ENCODE measurements at places on chromosomes 6 and 20. TPM values are rescaled to one million over a fixed set of nuclear protein-coding genes. Genes with fewer than 3 reads are reported as not detected.
A peak's percentile ranks its signal among the peaks of the same experiment; 100 is the strongest.

- H3K4me3 ChIP-seq: no peak overlapping the region
- no peak for DNase-seq
- H3K27ac ChIP-seq: no peak overlapping the region
- no peaks in the 10 kb centered on the region for H3K4me1 ChIP-seq
- H3K27me3 ChIP-seq: peaks cover 12% of the 10 kb centered on the region
Measured at GRCh38 chr6:170025935-170026750, 264.7 kb downstream of the DLL1 start.

DNA sequence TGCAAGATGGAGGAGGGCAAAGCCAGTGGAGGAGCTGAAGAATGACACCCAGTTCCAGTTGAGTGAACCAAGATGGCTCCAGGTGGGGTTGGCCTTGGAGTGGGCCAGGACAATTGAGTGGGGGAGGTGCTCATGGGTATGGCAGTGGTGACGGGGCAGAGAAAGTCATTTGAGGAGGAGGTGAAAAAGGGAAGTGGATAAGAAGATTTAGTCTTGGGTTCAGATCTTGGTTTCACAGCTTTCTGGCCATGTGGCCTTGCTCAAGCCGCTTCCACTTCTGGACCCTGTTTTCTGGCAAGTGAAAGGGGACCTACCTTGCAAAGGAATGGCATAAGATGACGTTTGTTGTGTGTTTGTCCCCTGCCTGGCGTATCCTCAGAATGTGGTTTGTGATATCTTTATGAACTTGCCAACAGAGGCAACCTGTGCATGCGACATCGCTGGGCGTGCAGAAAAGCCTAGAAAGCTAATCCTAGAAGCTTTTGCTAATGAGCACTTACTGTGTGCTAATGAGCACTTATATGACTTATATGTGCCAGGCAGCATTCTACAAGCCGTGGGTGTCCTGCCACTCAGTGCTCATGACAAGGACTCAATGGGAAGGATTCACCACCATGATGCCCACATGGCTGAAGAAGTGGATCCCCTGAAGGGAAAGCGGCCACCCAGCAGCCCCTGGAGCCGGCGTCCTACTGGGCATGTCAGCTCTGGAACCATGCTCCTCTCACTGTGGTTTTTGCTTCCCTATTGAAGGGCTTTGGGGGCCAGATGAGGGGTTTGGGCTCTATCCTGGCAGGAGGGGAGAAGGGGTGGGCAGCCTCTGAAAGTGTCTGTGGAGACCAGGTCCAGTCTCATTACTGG, 23.6 kb upstream of the STX16 start:
- H3K27ac ChIP-seq: no peak overlapping the region
- no peaks in the 10 kb centered on the region for H3K36me3 ChIP-seq
- H3K4me3 ChIP-seq: no peak overlapping the region
- H3K4me1 ChIP-seq: peaks cover 2% of the 10 kb centered on the region
- H3K27me3 ChIP-seq: no peaks in the 10 kb centered on the region

GRCh38 chr6:161748535-161749416, 474.9 kb upstream of the AGPAT4 start:
- no peaks in the 10 kb centered on the region for H3K36me3 ChIP-seq
- no peaks in the 10 kb centered on the region for H3K4me1 ChIP-seq
- H3K4me3 ChIP-seq: no peak overlapping the region
- H3K27ac ChIP-seq: no peak overlapping the region
- no peaks in the 10 kb centered on the region for H3K27me3 ChIP-seq
- DNase-seq: no peak

HLA-DOB gene
- 101 TPM for total RNA-seq

HCK gene
- 183 TPM for total RNA-seq

EPPIN gene
- total RNA-seq: not detected

MACROD2 gene
- 55.1 TPM for total RNA-seq

NRSN1 gene
- total RNA-seq: not detected

SESN1 gene
- 6.5 TPM for total RNA-seq

- H3K4me3 ChIP-seq: no peak overlapping the region
- no peaks in the 10 kb centered on the region for H3K36me3 ChIP-seq
- no peak overlapping the region for H3K27ac ChIP-seq
- no peaks in the 10 kb centered on the region for H3K4me1 ChIP-seq
- H3K27me3 ChIP-seq: peaks cover 1% of the 10 kb centered on the region
Measured at GRCh38 chr6:4301871-4302270, 166.5 kb upstream of the ECI2 start.

PLG gene
- total RNA-seq: 0.31 TPM

GRCh38 chr20:645318-646106, 7.5 kb downstream of the SRXN1 start:
- no peak overlapping the region for H3K4me3 ChIP-seq
- peaks cover 10% of the 10 kb centered on the region for H3K4me1 ChIP-seq
- no peak overlapping the region for H3K27ac ChIP-seq
- peaks cover 19% of the 10 kb centered on the region for H3K27me3 ChIP-seq
- H3K36me3 ChIP-seq: peaks cover 14% of the 10 kb centered on the region

- no peak for DNase-seq
- H3K4me1 ChIP-seq: peaks cover 3% of the 10 kb centered on the region
- H3K27me3 ChIP-seq: peaks cover 2% of the 10 kb centered on the region
- H3K4me3 ChIP-seq: no peak overlapping the region
Measured at GRCh38 chr6:17583811-17584210, 16.3 kb upstream of the FAM8A1 start.

DNA sequence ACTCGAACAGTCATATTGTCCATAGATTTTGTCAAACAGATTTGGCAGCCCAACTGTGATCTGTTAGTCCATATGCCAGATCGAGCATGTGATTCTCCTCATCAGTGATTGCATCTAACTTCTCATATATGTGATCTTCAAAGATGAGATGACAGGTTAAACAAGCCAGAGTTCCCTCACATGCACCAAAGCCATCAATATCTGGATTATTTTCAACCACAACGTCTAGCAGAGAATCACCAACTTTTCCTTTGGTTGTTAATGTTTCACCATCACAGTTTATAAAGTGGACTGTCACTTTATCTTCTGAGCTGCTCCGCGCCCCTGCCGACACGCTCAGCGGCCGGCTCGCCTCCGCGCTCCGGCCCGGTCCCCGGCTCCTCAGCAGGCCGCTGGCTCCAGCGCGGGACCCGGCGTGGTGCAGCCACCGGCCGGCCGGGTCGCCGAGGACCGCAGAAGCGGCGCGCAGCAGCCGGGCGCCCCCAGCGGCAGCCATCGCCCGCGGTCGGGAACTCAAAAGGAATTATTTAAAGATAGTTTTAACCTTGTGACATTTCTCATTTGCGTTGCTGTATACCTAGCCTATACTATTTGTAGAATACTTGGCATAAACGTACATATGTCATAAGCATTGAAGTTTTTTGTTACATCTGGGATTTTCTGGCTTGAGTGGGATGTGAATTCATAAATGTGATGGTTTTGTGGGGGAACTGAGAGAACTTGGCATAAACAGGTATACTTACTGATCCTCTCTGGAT, 40.1 kb upstream of the DYNLRB1 start:
- no peaks in the 10 kb centered on the region for H3K27me3 ChIP-seq
- DNase-seq: peak; percentile 45
- H3K36me3 ChIP-seq: peaks cover 63% of the 10 kb centered on the region
- H3K4me3 ChIP-seq: no peak overlapping the region
- H3K4me1 ChIP-seq: peaks cover 13% of the 10 kb centered on the region

- no peaks in the 10 kb centered on the region for H3K4me1 ChIP-seq
- no peaks in the 10 kb centered on the region for H3K27me3 ChIP-seq
- peak overlapping the region; percentile 7 for H3K27ac ChIP-seq
- H3K36me3 ChIP-seq: peaks cover 96% of the 10 kb centered on the region
- H3K4me3 ChIP-seq: no peak overlapping the region
Measured at GRCh38 chr20:62891111-62891510, 29.5 kb upstream of the TCFL5 start.

SCRT2 gene
- not detected for total RNA-seq

DNA sequence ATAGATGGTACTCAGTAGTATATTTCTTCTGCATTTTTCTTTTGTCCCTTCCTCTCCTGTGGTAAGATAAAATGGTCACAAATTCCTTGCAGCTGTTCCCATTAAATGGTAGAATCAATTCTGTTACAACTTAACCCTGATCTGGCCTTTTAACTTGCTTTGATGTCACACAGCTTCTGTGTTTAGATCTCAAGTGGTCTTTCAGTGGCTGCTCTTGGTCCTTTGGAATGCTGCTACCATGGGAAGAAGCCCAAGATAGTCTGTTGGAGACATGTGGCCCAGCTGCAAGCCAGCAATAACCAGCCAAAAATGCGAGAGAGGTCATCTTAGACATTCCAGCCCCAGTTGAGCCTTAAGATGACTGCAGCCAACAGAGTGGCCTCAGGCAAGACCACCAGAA, 429.7 kb downstream of the KIF16B start:
- peaks cover 14% of the 10 kb centered on the region for H3K4me1 ChIP-seq
- no peak overlapping the region for H3K27ac ChIP-seq
- DNase-seq: no peak
- no peaks in the 10 kb centered on the region for H3K36me3 ChIP-seq
- no peak overlapping the region for H3K4me3 ChIP-seq
- H3K27me3 ChIP-seq: no peaks in the 10 kb centered on the region

TBC1D20 gene
- total RNA-seq: 24.1 TPM

C6orf58 gene
- not detected for total RNA-seq

GRCh38 chr6:35678021-35678654, 10.6 kb downstream of the FKBP5 start:
- no peak overlapping the region for H3K27ac ChIP-seq
- H3K27me3 ChIP-seq: no peaks in the 10 kb centered on the region
- DNase-seq: no peak
- no peak overlapping the region for H3K4me3 ChIP-seq

- H3K4me1 ChIP-seq: peaks cover 29% of the 10 kb centered on the region
- H3K27ac ChIP-seq: no peak overlapping the region
- no peaks in the 10 kb centered on the region for H3K36me3 ChIP-seq
- H3K27me3 ChIP-seq: peaks cover 2% of the 10 kb centered on the region
Measured at GRCh38 chr6:4362326-4362725, 227.0 kb upstream of the ECI2 start.

- no peaks in the 10 kb centered on the region for H3K4me1 ChIP-seq
- DNase-seq: no peak
- no peak overlapping the region for H3K4me3 ChIP-seq
- H3K27me3 ChIP-seq: no peaks in the 10 kb centered on the region
- H3K27ac ChIP-seq: no peak overlapping the region
- no peaks in the 10 kb centered on the region for H3K36me3 ChIP-seq
Measured at GRCh38 chr6:122042960-122043735, 356.3 kb upstream of the HSF2 start.

DNA sequence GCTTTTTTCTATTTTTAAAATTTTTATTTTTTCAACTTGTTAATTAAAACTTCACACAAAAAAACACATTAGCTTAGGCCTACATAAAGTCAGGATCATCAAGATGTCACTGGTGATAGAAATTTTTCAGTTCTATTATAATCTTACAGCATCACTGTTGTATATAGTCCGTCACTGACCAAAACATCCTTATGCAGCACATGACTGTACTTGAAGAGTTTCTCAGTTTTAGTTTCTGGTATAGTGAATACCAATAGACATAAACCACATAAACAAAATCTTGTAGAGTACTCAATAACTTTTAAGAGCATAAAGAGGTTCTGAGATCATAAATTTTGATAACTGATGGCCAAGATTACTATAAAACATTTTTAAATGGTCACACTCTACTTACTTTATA, 71.8 kb downstream of the ASCC3 start:
- no peak for DNase-seq
- H3K4me3 ChIP-seq: no peak overlapping the region
- no peak overlapping the region for H3K27ac ChIP-seq
- peaks cover 13% of the 10 kb centered on the region for H3K4me1 ChIP-seq
- H3K27me3 ChIP-seq: no peaks in the 10 kb centered on the region

DNA sequence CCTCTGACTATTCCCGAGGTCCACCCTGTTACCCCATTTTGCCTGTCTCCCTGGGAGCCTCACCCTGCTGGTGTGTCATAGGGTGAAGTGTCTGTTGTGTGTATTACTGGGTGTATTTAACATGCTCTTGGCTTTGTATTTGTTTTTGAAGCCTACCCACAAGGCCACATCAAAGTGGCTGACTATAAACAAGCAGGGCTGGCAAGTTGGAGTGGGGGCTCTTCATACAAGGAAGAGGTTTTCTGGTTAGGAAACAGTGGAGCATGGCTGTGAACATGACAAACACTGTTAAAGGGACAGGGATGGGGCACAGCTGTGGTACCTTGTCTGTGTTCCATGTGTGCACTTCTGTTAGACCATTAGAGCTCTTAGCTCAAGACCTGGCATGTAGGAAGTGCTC, 26.3 kb downstream of the HECA start:
- H3K27ac ChIP-seq: peak overlapping the region; percentile 94
- no peak for DNase-seq
- H3K27me3 ChIP-seq: no peaks in the 10 kb centered on the region
- H3K36me3 ChIP-seq: peaks cover 33% of the 10 kb centered on the region

DNA sequence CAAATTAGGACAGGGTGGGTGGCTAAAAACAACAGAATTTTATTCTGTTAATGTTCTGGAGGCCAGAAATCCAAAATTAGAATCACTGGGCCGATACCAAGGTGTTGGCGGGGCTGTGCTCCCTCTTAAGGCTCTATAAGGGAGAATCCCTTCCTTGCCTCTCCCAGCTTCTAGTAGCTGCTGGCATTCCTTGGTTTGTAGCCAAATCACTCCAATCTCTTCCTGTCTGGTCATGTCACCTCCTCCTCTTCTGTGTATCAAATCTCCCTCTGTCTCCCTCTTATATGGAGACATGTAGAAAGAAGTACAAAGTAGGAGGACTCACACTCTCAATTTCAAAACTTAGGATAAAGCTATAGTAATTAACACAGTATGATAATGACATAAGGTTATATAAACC, 102.9 kb upstream of the SIRPA start:
- DNase-seq: no peak
- no peaks in the 10 kb centered on the region for H3K36me3 ChIP-seq
- H3K27me3 ChIP-seq: peaks cover 18% of the 10 kb centered on the region
- no peaks in the 10 kb centered on the region for H3K4me1 ChIP-seq
- no peak overlapping the region for H3K27ac ChIP-seq
- no peak overlapping the region for H3K4me3 ChIP-seq

DNA sequence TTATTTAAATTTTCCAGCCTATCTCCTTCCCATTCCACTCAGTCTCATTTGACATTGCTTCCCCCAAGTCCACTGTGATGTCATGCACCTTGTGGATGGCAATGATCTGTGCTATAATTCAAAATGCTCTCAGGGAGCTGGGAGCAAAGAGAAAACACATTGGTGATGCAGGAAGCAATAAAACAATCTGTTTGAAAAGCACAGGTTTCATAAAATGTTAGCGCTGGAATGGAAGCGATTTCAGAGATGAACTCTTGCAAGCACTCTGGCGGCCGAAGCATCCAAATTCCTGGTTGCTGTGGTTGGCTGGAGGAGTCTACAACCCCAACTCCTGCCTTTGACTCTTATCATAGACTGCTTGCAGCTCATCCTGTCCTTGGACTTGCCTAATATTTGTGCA, 167.0 kb downstream of the GMPR start:
- no peak for DNase-seq
- no peaks in the 10 kb centered on the region for H3K36me3 ChIP-seq
- H3K27me3 ChIP-seq: no peaks in the 10 kb centered on the region
- no peak overlapping the region for H3K4me3 ChIP-seq
- H3K4me1 ChIP-seq: peaks cover 47% of the 10 kb centered on the region
- H3K27ac ChIP-seq: no peak overlapping the region

- peaks cover 3% of the 10 kb centered on the region for H3K36me3 ChIP-seq
- H3K4me1 ChIP-seq: no peaks in the 10 kb centered on the region
- H3K4me3 ChIP-seq: no peak overlapping the region
- no peak overlapping the region for H3K27ac ChIP-seq
- no peak for DNase-seq
Measured at GRCh38 chr6:108027056-108027455, 47.5 kb downstream of the OSTM1 start.
